Activated CD8-positive, alpha-beta memory T cell treated with anti-CD3 and anti-CD28 coated beads, Interleukin-2, amount 10 ng/mL, durations not matched to agents 7 days and 5 days (primary cell): ENCODE measurements at places on chromosomes 2 and 18. TPM values are rescaled to one million over a fixed set of nuclear protein-coding genes. Genes with fewer than 3 reads are reported as not detected.

The GBX2 gene
- not detected for total RNA-seq

- H3K27ac ChIP-seq: no peak overlapping the region
- no peak overlapping the region for H3K4me3 ChIP-seq
Observed at GRCh38 chr2:43062058-43062457, 164.3 kb downstream of the ZFP36L2 start.

DNA sequence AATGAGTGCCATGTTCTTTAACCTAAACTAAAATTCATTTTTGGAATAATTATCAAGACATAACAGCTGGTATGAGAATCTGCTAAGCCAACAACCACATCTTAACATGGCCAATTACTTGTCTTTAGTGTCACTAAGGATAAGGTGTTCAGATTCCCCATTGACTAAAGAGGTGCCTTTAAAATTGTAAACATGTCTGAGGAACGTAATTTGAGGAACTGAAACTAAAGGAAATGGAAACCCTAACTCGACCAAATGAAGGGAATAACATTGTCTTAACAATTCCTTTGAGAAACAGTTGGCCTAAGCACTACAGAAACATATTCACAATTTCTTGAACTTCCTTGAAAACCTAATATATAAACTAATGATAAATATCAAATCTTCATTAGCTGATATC lies 355.4 kb upstream of the GULP1 start:
- H3K4me3 ChIP-seq: no peak overlapping the region
- H3K4me1 ChIP-seq: no peaks in the 10 kb centered on the region
- no peaks in the 10 kb centered on the region for H3K36me3 ChIP-seq
- H3K27ac ChIP-seq: no peak overlapping the region
- H3K27me3 ChIP-seq: no peaks in the 10 kb centered on the region

DNA sequence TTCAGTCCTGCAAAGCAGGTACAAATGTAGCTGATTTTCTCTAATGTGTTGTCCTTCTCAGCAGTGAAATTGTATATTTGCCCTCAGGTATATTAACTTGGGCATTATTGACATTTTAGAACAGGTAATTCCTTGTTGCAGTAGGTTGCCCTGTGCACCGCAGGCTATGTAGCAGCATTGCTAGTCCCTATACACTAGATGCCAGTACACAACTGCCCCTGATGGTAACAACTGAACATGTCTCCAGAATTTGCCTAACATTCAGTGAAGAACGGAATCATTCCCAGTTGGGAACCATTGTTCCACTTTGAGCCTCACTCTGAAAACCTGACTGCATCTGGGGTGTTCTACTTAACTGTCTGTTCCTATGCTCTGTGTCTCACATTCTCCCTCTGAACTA lies 23.1 kb upstream of the TFPI start:
- H3K27me3 ChIP-seq: no peaks in the 10 kb centered on the region
- H3K36me3 ChIP-seq: no peaks in the 10 kb centered on the region
- H3K4me1 ChIP-seq: peaks cover 3% of the 10 kb centered on the region
- no peak overlapping the region for H3K4me3 ChIP-seq
- no peak overlapping the region for H3K27ac ChIP-seq
- no peak for DNase-seq

The FSHR gene
- not detected for total RNA-seq

GRCh38 chr2:29123617-29124349 lies 8.6 kb downstream of the CLIP4 start:
- H3K27me3 ChIP-seq: no peaks in the 10 kb centered on the region
- H3K27ac ChIP-seq: no peak overlapping the region
- H3K4me3 ChIP-seq: no peak overlapping the region
- peaks cover 67% of the 10 kb centered on the region for H3K36me3 ChIP-seq
- no peak for DNase-seq

The CIB4 gene
- not detected for total RNA-seq

The DYNC1I2 gene
- 49.5 TPM for total RNA-seq

The MEMO1 gene
- total RNA-seq: 44.3 TPM

The EML6 gene
- total RNA-seq: 3.1 TPM

DNA sequence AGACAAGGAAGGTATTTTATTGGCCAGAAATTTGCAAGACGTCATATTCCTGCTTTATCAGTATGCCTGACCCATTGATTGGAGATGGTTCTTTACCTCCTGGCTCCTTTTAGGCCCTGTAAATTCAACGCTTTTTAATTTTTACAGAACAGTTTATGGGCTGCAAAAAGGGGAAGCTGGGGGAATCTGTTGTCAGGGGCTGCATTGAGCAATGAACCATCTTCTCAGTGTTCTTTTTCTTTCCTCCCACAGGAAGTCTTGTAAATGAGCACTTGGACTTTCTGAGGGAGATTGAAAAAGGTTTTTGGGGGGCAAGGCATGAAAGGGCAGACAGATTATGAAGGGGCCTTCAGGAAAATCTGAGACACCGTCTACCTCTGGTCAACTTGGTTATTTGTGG lies 503.6 kb upstream of the TNP1 start:
- no peaks in the 10 kb centered on the region for H3K4me1 ChIP-seq
- H3K36me3 ChIP-seq: no peaks in the 10 kb centered on the region
- no peak overlapping the region for H3K4me3 ChIP-seq
- no peak for DNase-seq

The ANKRD53 gene
- not detected for total RNA-seq

DNA sequence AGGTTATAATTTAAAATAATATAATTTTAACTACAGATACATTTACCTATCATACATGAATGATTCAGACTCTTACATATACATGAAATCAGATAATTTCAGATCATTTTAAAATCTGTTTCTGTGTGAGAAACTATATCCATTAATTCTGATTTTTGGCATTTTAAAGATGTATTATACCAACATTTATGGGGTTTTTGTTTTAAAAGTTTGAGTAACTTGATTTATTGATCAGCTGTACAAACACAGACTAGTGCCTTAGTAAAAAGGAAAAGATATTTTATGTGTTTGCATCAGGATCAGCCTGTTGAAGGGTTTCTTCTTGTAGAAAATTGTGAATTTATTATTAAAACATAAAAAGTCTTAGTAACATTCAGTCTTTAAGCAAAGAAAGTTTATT lies 59.9 kb downstream of the KIAA1328 start:
- H3K27me3 ChIP-seq: no peaks in the 10 kb centered on the region
- no peak overlapping the region for H3K27ac ChIP-seq
- H3K36me3 ChIP-seq: peaks cover 3% of the 10 kb centered on the region

DNA sequence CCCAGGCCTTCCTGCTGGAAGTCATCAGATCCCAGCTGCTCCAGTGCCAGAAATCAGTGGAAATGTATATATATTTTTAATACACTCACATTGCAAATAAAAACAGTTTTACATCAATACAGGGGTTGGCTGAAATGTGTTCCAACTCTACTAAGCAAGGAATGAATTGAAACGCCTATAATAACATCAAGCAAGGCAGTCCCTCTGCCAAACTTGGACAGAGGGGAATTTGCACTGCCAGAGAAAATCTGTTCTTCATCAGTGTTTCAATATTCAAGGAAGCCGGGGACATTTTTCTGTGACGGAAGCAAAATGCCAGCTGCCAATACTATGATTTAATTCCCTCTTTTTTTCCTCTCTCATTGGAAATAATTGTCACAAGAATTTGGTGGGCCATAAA lies 335.3 kb downstream of the TNS1 start:
- H3K27ac ChIP-seq: no peak overlapping the region
- no peak overlapping the region for H3K4me3 ChIP-seq
- no peaks in the 10 kb centered on the region for H3K4me1 ChIP-seq
- no peak for DNase-seq

GRCh38 chr18:36386150-36386920 lies 88.8 kb downstream of the FHOD3 start:
- H3K27me3 ChIP-seq: no peaks in the 10 kb centered on the region
- no peak for DNase-seq
- no peaks in the 10 kb centered on the region for H3K36me3 ChIP-seq
- H3K27ac ChIP-seq: no peak overlapping the region
- no peak overlapping the region for H3K4me3 ChIP-seq

DNA sequence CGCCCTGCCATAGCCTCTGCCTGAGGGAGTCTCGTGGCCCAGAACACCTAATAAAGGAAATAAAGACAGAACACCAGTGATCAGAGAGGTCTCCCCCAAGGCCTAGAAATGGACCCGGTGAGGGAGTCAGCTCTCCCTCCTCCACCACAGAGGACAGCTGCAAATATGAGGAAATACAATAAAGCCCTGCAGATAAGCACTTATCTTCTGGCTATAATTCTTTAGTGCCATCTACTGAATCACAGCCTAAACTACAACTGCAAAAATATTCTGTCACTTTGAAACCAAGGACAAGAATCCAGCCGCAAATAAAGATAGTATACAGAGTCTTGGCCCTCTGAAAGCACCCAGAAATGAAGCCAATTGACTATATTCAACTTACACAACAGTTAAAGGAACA lies 42.4 kb upstream of the TACR1 start:
- no peaks in the 10 kb centered on the region for H3K36me3 ChIP-seq
- no peaks in the 10 kb centered on the region for H3K4me1 ChIP-seq
- H3K27ac ChIP-seq: no peak overlapping the region
- no peak overlapping the region for H3K4me3 ChIP-seq
- DNase-seq: no peak

- H3K4me3 ChIP-seq: no peak overlapping the region
- peaks cover 45% of the 10 kb centered on the region for H3K36me3 ChIP-seq
- H3K4me1 ChIP-seq: peaks cover 46% of the 10 kb centered on the region
- no peak for DNase-seq
- peak overlapping the region; percentile 98 for H3K27ac ChIP-seq
Observed at GRCh38 chr2:143263066-143263625, 133.9 kb downstream of the ARHGAP15 start.

DNA sequence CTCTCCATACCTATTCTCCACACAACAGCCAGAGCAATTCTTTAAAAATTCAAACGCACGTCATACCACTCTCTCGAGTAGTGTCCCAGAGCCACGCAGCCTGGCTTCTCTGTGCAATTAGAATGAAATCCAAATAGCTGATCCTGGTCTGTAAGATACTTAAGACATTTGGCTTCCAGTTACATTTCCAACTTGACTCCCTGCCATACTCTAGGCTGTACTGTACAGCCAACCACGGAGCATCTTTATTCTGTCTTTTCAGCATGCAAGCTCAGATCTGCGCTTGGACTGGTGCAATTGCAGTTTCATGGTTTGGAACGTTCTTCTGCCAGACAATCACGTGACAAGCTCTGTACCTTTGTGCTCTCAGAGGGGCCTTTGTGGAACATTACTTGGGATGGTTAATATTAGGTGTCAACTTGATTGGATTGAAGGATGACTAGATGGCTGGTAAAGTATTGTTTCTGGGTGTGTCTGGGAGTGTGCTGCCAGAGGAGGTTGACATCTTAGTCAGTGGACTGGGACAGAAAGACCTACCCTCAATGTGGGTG lies 325.6 kb downstream of the SOX11 start:
- no peak overlapping the region for H3K4me3 ChIP-seq
- no peak for DNase-seq
- H3K4me1 ChIP-seq: no peaks in the 10 kb centered on the region
- no peaks in the 10 kb centered on the region for H3K27me3 ChIP-seq

The GULP1 gene
- not detected for total RNA-seq

DNA sequence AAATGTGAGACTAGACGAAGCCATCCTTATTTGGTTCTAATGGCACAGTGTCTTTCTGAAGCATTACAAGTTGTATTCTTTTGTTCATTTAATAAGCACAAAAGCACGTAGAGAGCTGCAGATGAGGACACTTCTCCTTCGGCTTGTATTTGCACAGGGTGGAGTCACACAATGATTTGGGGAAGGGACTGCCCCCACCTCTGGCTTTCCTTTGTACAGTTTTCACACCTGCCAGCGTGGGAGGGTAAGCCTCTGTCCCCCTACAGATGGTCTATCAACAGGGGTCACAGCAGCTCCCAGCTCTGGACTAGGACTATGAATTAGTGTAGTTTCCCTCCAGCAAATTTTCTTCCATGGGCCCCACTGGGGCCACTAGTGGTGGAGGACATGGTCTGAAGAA lies 108.2 kb upstream of the KLHL14 start:
- H3K27ac ChIP-seq: no peak overlapping the region
- H3K27me3 ChIP-seq: no peaks in the 10 kb centered on the region

- H3K4me3 ChIP-seq: no peak overlapping the region
- H3K36me3 ChIP-seq: peaks cover 5% of the 10 kb centered on the region
- H3K27ac ChIP-seq: no peak overlapping the region
- DNase-seq: no peak
- no peaks in the 10 kb centered on the region for H3K4me1 ChIP-seq
Observed at GRCh38 chr18:48669180-48669675, 130.4 kb downstream of the CTIF start.

DNA sequence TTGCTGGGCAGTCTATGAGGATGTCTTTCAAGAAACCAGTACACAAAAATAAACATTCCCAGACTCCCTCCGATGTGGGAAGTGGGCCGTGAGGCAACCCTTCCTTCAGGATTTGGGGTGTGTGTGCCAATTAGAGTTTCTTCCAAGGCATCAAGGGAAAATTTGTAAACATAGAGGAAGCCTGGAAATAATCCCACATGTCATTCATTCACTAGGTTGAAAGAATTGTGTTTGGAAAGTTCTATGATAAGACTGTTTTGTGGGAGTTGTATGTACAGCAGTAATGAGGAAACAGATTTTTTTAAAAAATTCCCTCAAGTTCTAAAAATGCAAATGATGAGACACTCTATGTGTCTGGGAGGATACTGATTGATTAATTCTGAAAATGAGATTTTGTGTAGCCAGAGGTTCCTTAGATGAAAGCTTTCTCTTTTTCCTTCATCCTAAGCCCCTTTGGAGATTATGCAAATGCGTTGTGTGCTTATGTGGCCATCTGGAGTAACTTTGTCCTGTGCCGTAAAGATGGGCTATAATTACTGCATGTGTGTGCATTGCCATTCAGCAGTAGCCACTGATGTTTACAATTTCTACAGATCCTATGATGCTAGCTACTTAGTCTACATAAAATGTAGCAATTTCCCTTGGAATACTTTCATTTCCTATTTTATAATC lies 107.8 kb upstream of the TPO start:
- no peak for DNase-seq
- no peaks in the 10 kb centered on the region for H3K4me1 ChIP-seq
- H3K27me3 ChIP-seq: no peaks in the 10 kb centered on the region
- H3K36me3 ChIP-seq: no peaks in the 10 kb centered on the region

DNA sequence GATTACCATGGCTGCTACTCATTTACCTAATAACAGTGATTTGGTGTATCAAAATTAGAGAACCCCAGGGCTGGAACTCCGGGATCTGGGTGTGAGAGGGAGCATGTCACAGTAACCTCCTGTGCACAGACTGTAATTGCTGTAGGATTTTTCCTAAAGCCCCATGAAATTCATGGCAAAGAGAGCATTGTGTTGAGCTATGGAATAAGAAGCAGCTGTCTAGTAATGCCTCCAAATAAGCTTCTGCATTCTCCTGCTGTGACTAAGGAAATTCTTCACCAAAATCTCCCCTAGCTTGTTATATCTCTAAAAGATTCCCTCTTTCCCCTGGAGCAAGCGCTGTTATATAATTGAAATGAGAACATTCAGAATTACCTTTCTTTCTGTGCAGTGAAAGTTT lies 158.1 kb upstream of the SPATS2L start:
- H3K36me3 ChIP-seq: no peaks in the 10 kb centered on the region
- H3K4me1 ChIP-seq: no peaks in the 10 kb centered on the region
- peaks cover 5% of the 10 kb centered on the region for H3K27me3 ChIP-seq
- H3K27ac ChIP-seq: no peak overlapping the region
